Right renal cortex interstitium (tissue), 3 donors: ENCODE measurements at places on chromosomes 5 and 9. TPM values are rescaled to one million over a fixed set of nuclear protein-coding genes. Genes with fewer than 3 reads are reported as not detected.

Gene SEC24A
- 21.9 TPM for polyA plus RNA-seq

Gene CARD19
- 15.5 TPM for polyA plus RNA-seq

Gene FOXD4L4
- not detected for polyA plus RNA-seq

Gene SCGB3A2
- not detected for polyA plus RNA-seq

Gene CHMP5
- polyA plus RNA-seq, result 130 TPM

Gene PCDHA9
- polyA plus RNA-seq, result not detected

Gene C5orf52
- not detected for polyA plus RNA-seq

Gene ISCA1
- 67.9 TPM for polyA plus RNA-seq

DNA sequence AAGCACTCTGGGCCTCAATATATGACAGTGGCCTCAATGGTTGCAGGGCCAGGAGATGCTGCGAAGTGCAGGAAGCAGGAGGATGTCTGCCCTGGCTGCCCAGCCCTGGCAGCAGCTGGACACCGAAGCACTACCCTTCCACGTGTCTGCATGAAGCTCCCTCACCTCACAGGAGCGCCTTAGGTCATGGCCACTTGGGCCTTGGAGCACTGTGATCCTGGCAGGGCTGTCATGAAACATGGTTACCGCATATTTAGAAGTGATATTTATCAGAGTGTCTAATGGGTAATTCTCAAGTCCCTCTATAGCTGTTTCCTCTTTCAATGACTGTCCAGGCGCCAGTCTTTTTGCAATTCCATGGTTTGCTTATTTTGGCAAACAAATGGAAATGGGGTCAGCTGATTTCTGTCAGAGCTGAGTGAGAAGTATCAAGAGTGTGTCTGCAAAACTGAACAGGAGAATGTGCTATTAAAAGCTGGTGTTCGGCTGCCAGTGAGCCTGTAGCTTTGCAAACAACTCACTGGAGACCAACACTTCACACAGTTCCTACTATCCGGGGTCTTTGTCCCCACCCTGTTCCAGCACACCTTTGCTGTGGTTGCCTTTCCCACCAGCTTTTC, 285.9 kb downstream of the KIF4B start:
- no peak for DNase-seq

DNA sequence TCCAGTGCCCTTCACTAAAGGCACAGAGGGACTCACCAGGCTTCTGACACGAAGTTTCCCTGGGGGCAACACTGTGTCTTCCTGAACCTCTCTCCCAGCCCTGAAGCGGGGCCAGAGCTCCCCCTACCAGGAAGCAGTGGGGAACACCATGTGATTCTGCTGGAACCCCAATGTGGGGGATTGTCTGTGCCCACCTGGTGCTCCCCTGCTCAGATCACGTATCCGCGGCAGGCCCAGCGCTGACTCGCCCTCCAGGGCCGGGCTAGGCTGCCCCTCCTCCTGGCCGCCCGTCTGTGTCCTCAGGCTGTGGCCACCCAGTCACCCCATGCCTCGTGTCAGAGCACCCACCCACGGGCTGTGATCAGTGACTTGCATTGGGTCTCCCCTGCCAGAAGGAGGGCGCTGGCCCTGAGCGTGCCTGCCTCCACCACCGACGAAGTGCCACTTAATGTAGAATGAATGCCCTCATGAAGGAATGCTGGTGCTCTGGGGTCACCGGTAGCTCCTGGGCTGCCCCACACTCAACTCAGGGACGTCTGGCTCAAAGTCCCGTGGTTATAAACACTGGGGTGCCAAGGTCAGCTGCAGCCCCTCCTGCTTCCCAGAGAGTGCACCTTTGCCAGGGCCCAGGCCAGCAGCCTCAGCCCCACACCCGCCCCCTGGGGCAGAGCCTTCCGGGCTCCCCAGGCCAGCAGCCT, 22.1 kb downstream of the SARDH start:
- no peak for DNase-seq

GRCh38 chr9:32426278-32426939, 42.0 kb downstream of the ACO1 start:
- DNase-seq, result no peak

DNA sequence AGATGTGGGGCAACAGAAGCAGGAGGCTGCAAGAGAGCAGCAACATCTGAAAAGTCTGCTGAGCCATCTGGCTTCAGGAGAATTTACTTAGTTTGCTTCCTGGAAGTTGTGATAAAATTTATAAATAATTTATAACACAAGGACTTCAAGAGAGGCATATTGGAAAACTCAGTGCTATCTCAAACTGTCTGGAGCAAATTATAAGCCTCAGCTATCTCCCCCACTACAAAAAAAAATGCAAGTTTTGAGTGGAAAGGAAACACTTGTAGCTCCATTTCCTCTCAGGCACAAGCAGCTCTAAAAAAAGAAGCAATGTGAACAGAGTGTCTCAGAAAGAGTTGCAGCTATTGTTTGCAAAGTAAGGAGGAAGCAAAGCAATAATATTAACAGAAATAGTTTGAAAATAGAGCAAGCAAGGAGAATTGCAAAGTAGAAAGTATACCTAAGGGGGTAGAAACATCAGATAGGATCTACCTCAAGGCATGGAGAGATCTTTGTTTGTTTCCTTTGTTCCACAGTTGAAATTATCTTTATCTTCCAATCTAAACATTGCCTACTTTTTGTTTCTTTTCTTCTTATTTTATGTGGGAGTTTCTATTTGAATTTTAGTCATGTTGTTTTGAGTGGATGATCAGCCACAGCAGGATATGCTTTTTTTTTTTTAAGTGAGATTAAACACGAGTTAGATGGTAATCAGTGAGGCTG, 55.9 kb upstream of the IL6ST start:
- DNase-seq, result no peak

- DNase-seq, result no peak
These were observed 329.2 kb downstream of the EFNA5 start for GRCh38 chr5:107341376-107342084.

GRCh38 chr5:55600497-55601203, 65.9 kb upstream of the PLPP1 start:
- DNase-seq, result no peak

DNA sequence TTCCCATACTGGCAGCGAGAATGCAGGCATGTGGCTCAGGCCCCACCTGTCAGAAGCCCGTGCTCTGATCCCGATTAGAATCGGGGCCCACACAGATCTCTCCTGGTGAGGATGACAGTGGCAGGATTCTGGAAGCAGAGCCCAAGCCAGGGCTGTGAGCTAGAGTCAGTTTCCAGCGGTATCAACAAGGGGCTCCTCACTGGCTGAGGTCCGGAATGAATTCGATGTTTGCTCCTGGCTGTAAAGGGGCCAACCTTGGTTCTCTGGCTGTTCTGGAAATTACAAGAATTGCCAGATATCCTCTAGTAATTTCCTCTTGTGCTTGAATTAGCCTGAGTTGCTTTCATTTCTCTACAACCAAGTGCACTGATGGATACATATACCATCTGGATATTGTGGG, 129.1 kb upstream of the SPRY4 start:
- DNase-seq, result no peak

- no peak for DNase-seq
These were observed 74.7 kb downstream of the WWC1 start for GRCh38 chr5:168366116-168366515.

DNA sequence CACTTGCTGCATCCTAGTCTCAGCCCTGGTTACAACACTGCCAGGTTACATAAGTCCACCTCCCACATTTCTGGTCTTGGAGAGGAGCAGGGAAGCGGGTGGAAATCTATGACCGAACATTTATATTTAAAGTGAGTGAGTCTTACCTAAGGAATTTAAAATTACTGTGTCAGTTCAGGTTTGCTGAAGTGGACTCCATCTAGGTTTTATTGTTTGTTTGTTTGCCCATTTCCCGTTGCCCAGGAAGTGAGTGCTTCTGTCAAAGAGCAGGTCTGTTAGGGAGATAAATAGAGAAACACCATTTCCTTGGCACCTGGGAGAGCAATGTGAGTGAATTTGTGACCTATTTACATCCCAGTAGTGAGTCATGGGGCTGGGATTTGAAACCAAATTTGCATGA, 179.5 kb downstream of the KIF4B start:
- DNase-seq, result no peak

- DNase-seq, result no peak
These were observed 80.0 kb upstream of the ITGA2 start for GRCh38 chr5:52909192-52909591.

GRCh38 chr9:33471361-33471760, 2.4 kb downstream of the NOL6 start:
- DNase-seq, result no peak
